Heart right ventricle (tissue), 16 donors: ENCODE measurements at places on chromosomes 5 and 9. TPM values are rescaled to one million over a fixed set of nuclear protein-coding genes. Genes with fewer than 3 reads are reported as not detected.

ANKH gene
- 255 TPM for total RNA-seq

GLE1 gene
- total RNA-seq, result 21.1 TPM

SCAI gene
- total RNA-seq, result 4.4 TPM

DNA sequence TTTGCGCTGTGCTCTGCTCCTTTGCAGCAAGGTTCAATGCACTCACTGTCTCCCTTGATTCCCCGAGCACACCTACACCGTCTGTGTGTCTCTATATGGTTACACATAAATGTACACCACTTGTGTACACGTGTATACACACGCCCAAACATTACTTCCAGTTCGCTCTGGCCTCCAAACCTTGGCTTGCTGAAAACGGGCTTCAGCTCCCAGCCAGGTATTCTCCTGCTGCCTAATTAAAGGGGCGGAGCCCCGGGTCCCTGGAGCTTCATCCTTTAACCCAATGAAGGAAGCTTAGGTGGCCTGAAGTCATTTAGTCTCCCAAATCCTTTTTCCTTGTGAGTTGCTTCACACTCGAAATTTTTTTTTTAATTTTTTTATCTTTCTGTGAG, 4.6 kb downstream of the ISL1 start:
- no peak overlapping the region for H3K27ac ChIP-seq
- peaks cover 91% of the 10 kb centered on the region for H3K27me3 ChIP-seq
- no peak for DNase-seq
- peaks cover 13% of the 10 kb centered on the region for H3K4me1 ChIP-seq
- no peak overlapping the region for H3K4me3 ChIP-seq
- no peaks in the 10 kb centered on the region for H3K36me3 ChIP-seq

DNA sequence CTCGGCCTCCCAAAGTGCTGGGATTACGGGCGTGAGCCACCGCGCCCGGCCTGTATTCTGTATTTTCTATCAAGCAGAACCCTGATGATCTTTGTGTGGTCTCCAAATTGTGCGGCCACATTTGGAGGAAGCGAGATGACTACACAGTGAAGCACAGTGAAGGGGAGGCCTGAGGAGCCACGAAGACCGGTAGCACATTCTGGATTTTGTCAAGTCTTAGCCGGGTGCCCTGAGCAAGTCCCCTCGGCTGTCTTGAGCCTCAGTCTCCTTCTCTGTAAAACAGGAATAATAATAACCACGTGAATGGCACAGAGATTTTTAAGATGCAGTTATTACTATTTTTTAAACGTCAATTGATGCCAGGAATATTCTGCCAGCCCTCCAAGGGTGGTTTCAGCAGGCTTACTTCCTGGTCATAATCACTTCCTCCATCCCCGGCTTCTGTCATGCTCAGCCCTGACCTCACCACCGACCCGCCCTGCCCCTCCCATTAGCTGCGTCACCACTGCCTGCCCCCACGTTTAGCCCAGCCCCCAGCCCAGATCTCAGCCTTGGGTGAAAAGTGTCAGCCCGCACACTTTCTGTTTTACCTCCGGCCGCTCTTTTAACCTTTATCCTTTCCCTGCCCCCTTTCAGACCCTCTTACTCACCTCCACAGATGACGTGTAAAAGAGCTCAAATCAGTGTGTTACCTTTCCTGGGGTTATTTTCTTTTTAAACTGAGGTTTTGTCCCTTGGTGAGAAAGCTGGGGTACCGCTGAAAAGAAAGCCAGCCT, 27.0 kb upstream of the ERGIC1 start:
- DNase-seq, result peak; percentile 92
- peak overlapping the region; percentile 77 for H3K27ac ChIP-seq
- H3K36me3 ChIP-seq, result no peaks in the 10 kb centered on the region
- peak overlapping the region; percentile 33 for H3K4me3 ChIP-seq
- H3K4me1 ChIP-seq, result no peaks in the 10 kb centered on the region
- no peaks in the 10 kb centered on the region for H3K27me3 ChIP-seq

DNA sequence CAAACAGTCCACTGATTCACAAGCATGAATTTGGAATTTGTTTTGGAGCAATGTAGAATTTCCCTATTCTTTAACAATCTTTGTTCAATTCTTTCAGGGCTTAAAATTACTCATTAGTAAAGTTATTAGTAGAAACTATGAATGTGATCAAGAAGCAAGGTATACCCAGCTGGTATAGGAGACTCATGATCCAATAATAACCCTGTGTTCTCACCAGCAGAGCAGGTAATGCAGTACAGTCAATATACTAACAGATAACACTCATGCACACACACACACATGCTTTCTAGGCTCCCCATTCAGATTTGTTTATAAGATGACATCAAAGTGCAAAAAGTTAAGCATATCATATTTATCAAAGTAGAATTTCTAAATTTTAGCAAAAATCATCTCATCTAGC, 445.2 kb downstream of the ELAVL2 start:
- no peaks in the 10 kb centered on the region for H3K36me3 ChIP-seq
- no peak overlapping the region for H3K4me3 ChIP-seq
- no peaks in the 10 kb centered on the region for H3K4me1 ChIP-seq

GRCh38 chr5:137360607-137361006, 138.5 kb downstream of the SPOCK1 start:
- H3K36me3 ChIP-seq, result no peaks in the 10 kb centered on the region
- no peak overlapping the region for H3K27ac ChIP-seq
- no peaks in the 10 kb centered on the region for H3K4me1 ChIP-seq
- no peak overlapping the region for H3K4me3 ChIP-seq
- H3K27me3 ChIP-seq, result no peaks in the 10 kb centered on the region

DNA sequence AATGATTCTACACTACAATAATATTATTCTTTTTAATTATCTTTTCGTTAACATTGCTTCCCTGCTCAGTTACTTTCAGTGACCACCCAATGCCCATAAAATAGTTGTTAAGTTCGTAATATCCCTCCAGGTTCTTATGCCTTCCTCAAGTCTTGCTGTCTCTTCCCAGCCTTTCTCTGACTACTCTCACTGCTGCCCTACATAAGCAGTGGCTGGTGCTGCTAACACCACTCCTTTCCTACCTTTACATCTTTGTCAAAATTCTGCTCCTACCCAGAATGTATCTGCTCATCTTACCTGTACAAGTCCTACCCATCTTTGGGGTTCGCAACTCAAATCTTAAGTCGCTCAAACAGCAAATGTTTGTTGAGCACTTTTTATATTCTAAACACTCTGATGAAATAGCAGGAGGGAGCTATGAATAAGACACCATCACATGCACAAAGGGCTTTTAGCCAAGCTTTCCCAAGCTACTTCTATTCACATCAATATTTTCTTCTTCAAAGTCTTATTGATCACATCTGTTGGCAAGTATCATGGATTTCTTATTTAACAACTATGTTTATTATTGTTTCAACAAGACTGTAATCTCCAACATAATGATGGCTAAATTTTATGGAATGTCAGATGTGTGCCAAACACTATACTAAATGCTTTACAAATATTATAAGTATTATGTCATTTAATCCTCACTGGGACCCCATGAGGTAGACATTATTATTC, 29.5 kb downstream of the SLC25A46 start:
- no peak overlapping the region for H3K4me3 ChIP-seq
- no peak for DNase-seq
- no peaks in the 10 kb centered on the region for H3K4me1 ChIP-seq
- H3K36me3 ChIP-seq, result no peaks in the 10 kb centered on the region
- H3K27ac ChIP-seq, result no peak overlapping the region
- H3K27me3 ChIP-seq, result no peaks in the 10 kb centered on the region

- no peak for DNase-seq
- no peak overlapping the region for H3K4me3 ChIP-seq
- H3K36me3 ChIP-seq, result no peaks in the 10 kb centered on the region
- H3K27ac ChIP-seq, result no peak overlapping the region
- H3K27me3 ChIP-seq, result no peaks in the 10 kb centered on the region
- H3K4me1 ChIP-seq, result peaks cover 10% of the 10 kb centered on the region
Observed at GRCh38 chr5:168649306-168649705, 70.1 kb upstream of the PANK3 start.

DNA sequence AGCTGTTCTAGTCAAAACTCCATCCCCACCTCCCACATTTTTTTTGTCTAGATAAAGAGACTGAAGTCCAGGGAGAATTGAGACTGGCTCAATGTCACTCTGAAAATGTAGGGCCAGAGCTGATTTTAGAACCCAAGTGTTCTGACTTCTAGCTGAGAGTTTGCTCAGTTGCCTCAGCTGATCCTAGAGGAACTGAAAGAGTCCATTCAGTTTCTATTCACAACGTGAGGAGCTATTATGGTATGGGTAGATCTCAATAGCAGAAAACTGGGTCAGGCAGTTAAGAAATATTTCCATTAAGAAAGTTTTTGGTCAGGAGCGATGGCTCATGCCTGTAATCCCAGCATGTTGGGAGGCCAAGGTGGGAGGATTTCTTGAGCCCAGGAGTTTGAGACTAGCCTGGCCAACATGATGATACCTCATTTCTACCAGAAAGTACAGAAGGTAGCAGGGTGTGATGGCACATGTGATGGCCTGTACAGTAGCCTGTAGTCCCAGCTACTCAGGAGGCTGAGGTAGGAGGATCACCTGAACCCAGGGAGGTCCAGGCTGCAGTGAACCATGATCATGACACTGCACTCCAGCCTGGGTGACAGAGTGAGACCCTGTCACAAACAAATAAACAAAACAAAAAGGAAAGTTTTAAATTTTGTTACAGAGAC, 61.7 kb downstream of the GLRA1 start:
- no peak overlapping the region for H3K4me3 ChIP-seq
- no peaks in the 10 kb centered on the region for H3K27me3 ChIP-seq
- H3K4me1 ChIP-seq, result no peaks in the 10 kb centered on the region
- H3K27ac ChIP-seq, result no peak overlapping the region
- DNase-seq, result no peak
- no peaks in the 10 kb centered on the region for H3K36me3 ChIP-seq

- no peak overlapping the region for H3K4me3 ChIP-seq
- H3K4me1 ChIP-seq, result peaks cover 9% of the 10 kb centered on the region
- no peak overlapping the region for H3K27ac ChIP-seq
- no peaks in the 10 kb centered on the region for H3K27me3 ChIP-seq
- H3K36me3 ChIP-seq, result no peaks in the 10 kb centered on the region
- no peak for DNase-seq
Observed at GRCh38 chr5:130870691-130871090, 294.4 kb downstream of the HINT1 start.

DNA sequence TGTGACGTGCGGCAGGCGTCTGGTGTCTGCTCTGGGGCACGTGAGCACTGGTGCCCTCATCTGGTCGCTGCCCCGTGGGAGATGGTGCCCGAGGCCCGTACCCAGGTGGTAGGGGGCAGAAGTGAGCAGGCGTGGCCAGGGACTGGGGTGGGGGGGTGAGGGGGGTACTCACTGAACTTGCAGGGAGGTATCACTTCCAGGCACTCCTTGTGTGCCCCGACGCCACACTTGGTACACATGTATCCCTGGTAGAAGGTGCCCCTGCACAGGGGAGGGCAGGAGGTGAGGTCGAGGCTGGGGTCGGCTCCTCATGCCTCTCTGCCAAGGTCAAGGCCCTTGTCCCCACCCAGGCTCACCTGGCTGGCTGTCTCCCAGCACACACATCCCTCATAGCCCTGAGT, 45.2 kb upstream of the SARDH start:
- H3K27ac ChIP-seq, result no peak overlapping the region
- DNase-seq, result no peak

DNA sequence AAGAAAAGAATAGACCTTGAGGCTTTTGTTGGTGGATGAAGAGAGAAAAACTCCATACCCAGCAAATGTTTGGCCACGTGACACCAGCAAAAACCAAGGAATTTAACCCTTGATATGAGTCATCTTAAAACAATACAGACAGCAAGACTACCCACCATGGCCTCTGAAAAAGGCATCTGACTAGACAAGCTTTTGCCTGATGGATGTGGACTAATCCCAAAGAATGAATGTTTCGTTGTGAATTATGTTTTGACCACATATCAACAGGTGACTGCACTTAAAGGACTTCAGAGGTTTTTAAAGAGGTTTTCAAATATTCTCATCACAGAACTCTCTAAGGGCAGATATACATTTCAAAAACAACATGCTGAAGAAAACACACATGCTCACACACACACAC, 33.0 kb upstream of the SLC1A3 start:
- H3K4me1 ChIP-seq, result peaks cover 10% of the 10 kb centered on the region
- H3K4me3 ChIP-seq, result no peak overlapping the region
- no peaks in the 10 kb centered on the region for H3K27me3 ChIP-seq
- no peaks in the 10 kb centered on the region for H3K36me3 ChIP-seq
